Activated B cell treated with CpG ODN at 0.5 μM for 24 hours (primary cell): ENCODE measurements at places on chromosomes 4 and X. TPM values are rescaled to one million over a fixed set of nuclear protein-coding genes. Genes with fewer than 3 reads are reported as not detected.

GRCh38 chr4:156725257-156725656, 246.3 kb downstream of the PDGFC start:
- no peak for DNase-seq

- no peak for DNase-seq
Measured at GRCh38 chr4:89001647-89002445, 55.1 kb downstream of the FAM13A start.

The SPANXA2 gene
- total RNA-seq: not detected in 2 replicates

GRCh38 chr4:69025191-69025998, 70.9 kb upstream of the UGT2B7 start:
- DNase-seq: no peak

The TRIM61 gene
- total RNA-seq: 2.1 and 3.6 TPM in 2 replicates

GRCh38 chrX:2452317-2452784, 48.4 kb downstream of the DHRSX start:
- no peak for DNase-seq

DNA sequence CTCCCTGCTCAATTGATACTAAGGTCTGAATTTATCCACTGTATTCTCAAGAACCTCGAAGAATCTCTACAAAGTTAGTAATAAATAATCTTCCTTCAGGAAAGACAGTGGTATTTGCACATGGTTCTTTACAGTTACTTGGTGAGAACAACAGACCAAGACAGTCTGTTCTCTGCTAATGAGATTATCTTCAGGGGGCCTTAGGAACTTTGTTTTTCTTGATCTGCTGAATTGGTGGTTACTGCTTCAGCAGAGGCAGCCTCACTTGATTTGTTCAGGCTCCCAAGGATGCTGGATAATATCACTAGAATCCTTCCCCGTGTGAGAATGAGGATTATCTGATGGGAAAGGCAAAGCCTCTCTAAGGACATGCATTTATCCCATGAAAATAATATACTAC, 64.8 kb downstream of the CBR4 start:
- no peak for DNase-seq

- DNase-seq: no peak
Measured at GRCh38 chrX:32126997-32127396, 1055.2 kb upstream of the FTHL17 start.

- DNase-seq: no peak
Measured at GRCh38 chr4:1219566-1219950, 29.4 kb downstream of the CTBP1 start.

- DNase-seq: no peak
Measured at GRCh38 chr4:52076731-52077130, 25.6 kb downstream of the SPATA18 start.

GRCh38 chrX:38102875-38103274, 96.5 kb downstream of the SYTL5 start:
- DNase-seq: no peak

The ADH1C gene
- total RNA-seq: not detected in 2 replicates

- DNase-seq: no peak
Measured at GRCh38 chrX:155767876-155768769, 113.0 kb upstream of the VAMP7 start.

GRCh38 chrX:69815063-69815462, 199.2 kb downstream of the EDA start:
- no peak for DNase-seq
